EH (cell line): ENCODE measurements at places on chromosomes 4 and X.
A peak's percentile ranks its signal among the peaks of the same experiment; 100 is the strongest.

DNA sequence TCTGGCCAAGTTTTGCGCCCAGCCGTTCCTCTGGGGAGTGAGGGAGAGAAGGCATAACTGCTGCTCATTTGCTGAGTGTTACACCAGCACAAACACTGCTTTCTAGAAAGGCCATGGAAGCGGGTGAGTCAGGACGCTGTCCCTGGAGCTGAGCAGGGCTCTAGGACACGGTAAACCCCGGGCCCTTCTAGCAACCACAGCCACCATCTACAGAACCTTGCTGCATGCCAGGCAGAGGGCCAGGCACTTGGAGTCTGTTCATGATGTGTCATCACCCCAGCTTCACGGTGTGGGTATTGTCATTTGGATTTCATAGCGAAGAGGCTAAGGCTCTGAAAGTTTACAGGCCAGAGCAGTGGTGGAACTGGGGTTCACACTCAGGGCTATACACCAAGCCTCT lies 31.8 kb upstream of the C4orf50 start:
- no peak for DNase-seq

- no peak for DNase-seq
Measured at GRCh38 chr4:75705198-75705977, 19.0 kb upstream of the USO1 start.

DNA sequence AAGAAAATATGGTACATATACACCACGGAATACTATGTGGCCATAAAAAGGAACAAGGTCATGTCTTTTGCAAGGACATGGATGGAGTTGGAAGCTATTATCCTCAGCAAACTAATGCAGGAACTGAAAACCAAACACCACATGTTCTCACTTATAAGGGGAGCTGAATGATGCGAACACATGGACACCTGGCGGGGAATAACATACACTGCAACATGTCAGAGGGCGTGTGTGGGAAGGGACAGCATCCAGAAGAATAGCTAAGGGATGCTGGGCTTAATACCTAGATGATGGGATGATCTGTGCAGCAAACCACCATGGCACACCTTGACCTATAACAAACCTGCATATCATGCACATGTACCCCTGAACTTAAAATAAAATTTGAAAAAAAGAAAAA lies 19.5 kb upstream of the CNKSR2 start:
- DNase-seq, result peak; percentile 1

GRCh38 chr4:80125252-80126177 lies 52.5 kb upstream of the ANTXR2 start:
- DNase-seq, result peak; percentile 42

DNA sequence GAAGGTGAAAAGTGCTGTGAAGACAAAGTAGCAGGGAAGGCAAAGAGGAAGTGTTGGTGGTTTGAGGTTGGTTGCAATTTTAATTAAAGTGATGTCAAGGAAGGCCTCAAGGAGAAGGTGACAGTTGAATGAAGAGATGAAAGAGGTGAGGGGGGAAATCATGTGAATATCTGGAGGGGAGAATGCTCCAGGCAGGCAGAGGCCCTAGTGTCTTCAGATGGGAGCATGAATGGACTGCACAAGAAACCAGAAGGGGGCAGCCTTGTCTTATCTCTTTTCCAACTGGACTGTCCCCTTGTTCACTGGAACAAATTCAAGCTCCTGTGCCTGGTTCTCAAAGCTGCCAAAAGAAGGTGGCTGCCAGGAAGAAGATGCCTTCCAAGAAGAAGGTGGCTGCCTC lies 68.4 kb downstream of the MAOB start:
- DNase-seq, result no peak

- peak; percentile 13 for DNase-seq
Measured at GRCh38 chrX:119230850-119231249, 5.2 kb upstream of the PGRMC1 start.

DNA sequence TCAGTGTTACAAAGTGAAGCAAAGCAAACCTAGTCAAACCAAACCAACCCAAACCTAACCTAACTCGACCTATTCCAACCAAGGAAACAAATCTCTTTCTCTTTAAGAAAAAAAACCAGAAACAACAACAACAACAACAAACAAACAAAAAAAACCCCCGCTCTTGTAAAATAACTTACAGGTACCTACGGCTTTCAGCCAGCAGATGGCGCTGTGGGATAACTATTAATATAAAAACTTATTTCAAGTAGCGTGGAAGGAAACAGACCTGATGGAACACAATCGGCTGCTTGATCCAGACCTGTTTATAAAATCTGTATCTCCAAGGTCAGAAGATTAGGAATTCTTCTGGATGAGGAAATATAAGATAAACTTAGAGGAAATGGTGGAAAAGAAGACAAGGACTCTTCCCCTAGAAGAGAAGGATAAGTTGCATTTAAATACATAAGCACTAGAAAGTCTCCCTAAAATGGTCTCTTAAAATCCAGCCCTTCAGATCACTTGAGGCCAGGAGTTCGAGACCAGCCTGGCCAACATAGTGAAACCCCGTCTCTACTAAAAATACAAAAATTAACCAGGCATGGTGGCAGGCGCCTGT lies 34.4 kb upstream of the CDKL5 start:
- DNase-seq, result peak; percentile 50

DNA sequence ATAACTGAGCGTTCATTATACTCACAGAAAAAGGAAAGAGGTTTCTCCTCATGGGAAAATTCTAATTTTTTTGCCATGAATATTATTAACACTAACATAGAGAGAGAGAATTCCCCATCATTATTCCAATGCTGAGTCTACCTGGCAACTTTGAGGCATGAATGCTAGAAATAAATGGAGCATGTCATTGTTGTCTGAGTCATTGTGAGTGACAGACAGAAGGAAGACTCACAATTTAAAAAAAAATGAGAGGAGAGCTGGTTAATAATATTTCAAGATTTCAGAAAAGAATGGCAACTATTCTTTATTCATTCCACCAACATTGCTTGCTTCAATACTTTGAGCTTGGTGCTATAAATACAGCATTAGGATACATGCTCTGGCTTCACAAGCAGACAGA lies 170.4 kb upstream of the HS3ST1 start:
- DNase-seq, result no peak
